ENCODE measurements at places on chromosomes 5 and 9. TPM values are rescaled to one million over a fixed set of nuclear protein-coding genes. Genes with fewer than 3 reads are reported as not detected.
A peak's percentile ranks its signal among the peaks of the same experiment; 100 is the strongest.

- H3K27ac ChIP-seq, result peak within 1 kb of the TSS; percentile 93
- peak within 1 kb of the TSS; percentile 96 for H3K4me3 ChIP-seq
- no peaks in the 10 kb centered on the region for H3K27me3 ChIP-seq
- peaks cover 62% of the 10 kb centered on the region for H3K36me3 ChIP-seq
Observed at GRCh38 chr5:1801222-1801966, at the start of gene NDUFS6. Gene NDUFS6, plus strand, starts transcription at chr5:1801407. Its CDS starts 11 bp downstream, at chr5:1801418.

CRHBP gene
- 0.36 TPM for total RNA-seq

GRCh38 chr5:154523709-154524108, 45.7 kb upstream of the HAND1 start:
- H3K27ac ChIP-seq, result no peak overlapping the region
- peaks cover 5% of the 10 kb centered on the region for H3K27me3 ChIP-seq
- peaks cover 18% of the 10 kb centered on the region for H3K4me1 ChIP-seq
- no peak overlapping the region for H3K4me3 ChIP-seq

HTR1A gene
- total RNA-seq, result not detected

DNA sequence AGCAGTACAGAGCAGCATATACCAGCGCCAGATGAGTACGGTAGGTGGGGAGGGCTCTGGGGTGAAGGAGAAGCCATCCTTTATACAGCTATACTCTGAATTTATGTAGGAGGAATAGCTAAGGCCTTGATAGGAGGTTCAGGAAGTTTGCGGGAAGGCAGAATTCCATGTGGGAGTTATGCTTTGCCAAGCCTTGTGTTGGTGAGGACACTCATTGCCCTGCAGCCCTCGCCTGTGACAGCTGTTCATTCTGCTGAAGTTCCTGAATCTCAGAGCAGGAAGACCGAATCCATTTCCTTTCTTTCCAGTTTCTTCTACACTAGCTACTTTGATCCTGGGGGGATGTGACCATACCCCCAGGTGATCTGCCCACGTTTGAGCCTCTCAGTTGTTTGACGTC, 7.7 kb downstream of the MFAP3 start:
- H3K4me1 ChIP-seq, result peaks cover 25% of the 10 kb centered on the region
- DNase-seq, result no peak
- no peaks in the 10 kb centered on the region for H3K27me3 ChIP-seq
- H3K4me3 ChIP-seq, result no peak overlapping the region
- H3K36me3 ChIP-seq, result no peaks in the 10 kb centered on the region

DNA sequence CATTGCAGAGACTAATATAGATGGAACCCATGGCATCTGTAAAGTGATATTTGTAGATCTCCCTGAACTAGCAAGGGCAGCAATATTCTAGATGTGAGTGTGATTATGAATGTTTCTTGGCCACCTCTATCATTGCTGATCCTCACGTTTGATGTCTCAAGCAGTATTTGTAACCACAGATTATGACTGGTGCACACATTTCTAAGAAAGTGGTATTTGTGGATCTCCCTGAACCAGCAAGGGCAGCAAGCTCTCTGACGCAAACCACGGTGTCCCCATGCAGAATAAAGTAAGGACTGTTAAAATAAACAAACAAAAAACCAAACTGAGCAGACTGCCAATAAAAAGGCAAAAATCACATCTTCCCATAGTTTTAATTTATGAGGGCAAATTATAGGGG, 301.3 kb downstream of the CSNK1G3 start:
- no peak overlapping the region for H3K27ac ChIP-seq
- H3K4me3 ChIP-seq, result no peak overlapping the region
- no peak for DNase-seq
- no peaks in the 10 kb centered on the region for H3K36me3 ChIP-seq
